ENCODE measurements at places on chromosomes 5 and 9. TPM values are rescaled to one million over a fixed set of nuclear protein-coding genes. Genes with fewer than 3 reads are reported as not detected.

DNA sequence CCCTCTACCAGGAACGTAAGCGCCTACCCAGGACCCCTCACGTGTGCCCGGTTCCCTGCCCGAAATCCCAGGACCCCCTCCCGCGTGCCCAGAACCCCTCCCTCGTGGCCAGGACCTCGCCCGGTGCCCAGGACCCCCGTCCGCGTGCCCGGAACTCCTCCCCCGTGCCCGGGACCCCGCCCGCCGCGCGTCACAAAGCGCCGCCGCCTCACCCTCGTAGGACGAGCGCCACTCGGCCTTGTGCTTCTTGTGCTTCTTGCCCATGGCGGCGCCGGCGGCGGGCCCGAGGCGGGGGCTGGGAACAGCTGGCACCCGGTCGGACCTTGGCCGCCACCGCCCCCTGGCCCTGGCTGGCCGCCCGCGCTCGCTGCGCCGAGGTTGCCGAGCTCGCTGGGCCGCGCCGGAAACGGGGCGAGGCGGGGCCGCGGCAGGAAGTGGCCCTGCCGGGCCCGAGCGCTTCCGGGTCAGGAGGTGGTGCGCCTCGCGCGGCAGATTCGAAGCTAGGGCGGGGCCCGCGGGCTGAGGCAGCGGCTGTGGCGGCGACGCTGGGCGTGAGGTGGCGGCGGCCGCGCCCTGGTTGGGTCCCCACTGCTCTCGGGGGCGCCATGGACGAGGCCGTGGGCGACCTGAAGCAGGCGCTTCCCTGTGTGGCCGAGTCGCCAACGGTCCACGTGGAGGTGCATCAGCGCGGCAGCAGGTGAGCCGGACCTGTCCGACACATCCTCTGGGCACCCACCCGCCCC is at the start of the genes BRD9 and TRIP13:
Gene BRD9 (minus strand): TSS at position 408 of the 743 bp plus-strand sequence. CDS start 144 bp downstream, at position 264.
Gene TRIP13 (plus strand): TSS at position 491 of the 743 bp plus-strand sequence. CDS start 115 bp downstream, at position 606.
- peak; percentile 62 for DNase-seq

GRCh38 chr5:172028167-172028566 is 21.7 kb upstream of the FBXW11 start:
- no peak for DNase-seq

DNA sequence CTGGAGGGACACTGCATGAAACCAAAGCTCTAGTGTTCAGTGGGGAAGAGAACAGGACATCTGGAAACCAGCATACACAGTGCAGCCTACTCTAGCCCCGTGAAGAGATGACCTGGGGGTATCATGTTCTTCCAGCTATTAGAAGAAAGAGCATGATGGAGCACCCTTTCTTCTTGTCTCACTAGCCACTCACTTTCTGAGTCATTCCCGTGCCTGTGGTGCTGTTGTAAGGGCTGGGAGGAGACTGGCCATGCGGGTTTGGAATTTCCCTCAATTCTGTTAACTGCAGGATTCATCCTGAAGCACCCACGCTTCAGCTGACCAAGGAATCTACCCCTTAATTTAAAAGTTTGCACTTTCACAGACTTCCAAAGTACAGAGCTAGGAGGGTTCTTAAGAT is 137.0 kb downstream of the COL23A1 start:
- no peak for DNase-seq

GRCh38 chr5:179613460-179614071 is 9.9 kb downstream of the HNRNPH1 start:
- peak; percentile 43 for DNase-seq

DNA sequence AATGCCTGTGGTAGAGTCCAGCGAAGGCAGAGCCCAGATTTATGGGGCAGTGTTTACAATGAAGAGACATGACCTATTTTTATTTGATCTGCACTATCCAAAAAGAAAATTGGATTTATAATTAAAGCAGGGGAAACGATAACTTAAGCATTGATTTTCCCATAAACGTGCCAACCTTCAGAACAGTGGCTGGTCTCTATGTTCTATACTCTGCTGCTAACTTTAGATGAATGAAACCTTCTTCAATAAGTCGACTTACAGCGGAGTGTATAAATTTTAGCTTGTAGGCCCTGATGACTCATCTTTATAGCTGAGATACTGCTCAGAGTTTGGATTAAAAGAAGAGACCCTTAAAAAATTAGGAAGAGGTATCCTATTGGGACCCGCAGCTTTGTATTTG is 452.6 kb downstream of the TLR4 start:
- DNase-seq = no peak

PCDHGA3 gene
- polyA plus RNA-seq = 4.9 TPM

DNA sequence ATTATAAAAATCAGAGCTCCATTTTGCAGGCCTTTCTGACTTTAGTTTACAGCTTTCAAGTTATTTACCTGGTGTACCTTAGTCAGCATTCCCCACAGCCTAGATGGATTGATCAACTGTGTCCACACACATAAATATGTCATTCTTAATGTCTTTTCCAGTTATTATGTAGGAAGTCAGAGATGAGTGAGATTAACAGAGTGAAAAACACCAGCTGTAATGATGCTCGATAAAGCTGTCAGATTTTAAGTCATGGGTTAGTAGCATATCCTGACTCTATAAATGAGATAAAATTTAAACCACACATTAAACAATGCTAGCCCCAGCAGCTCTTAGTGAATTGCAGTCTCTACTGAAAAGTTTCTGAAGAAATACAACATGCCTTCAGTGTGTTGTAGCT is 48.9 kb downstream of the NUDT12 start:
- DNase-seq = no peak

GRCh38 chr5:118882666-118883065 is 105.7 kb downstream of the DTWD2 start:
- no peak for DNase-seq

GRCh38 chr9:73114058-73114457 is 37.6 kb upstream of the ANXA1 start:
- no peak for DNase-seq

NIPAL4 gene
- 1.8 TPM for polyA plus RNA-seq

GRCh38 chr5:96823900-96824380 is 16.2 kb upstream of the ERAP1 start:
- DNase-seq = no peak

- DNase-seq = no peak
Measured at GRCh38 chr9:87034841-87035240, 87.5 kb upstream of the GAS1 start.

SCGB3A2 gene
- polyA plus RNA-seq = not detected

FLT4 gene
- polyA plus RNA-seq = 25.6 TPM

DNA sequence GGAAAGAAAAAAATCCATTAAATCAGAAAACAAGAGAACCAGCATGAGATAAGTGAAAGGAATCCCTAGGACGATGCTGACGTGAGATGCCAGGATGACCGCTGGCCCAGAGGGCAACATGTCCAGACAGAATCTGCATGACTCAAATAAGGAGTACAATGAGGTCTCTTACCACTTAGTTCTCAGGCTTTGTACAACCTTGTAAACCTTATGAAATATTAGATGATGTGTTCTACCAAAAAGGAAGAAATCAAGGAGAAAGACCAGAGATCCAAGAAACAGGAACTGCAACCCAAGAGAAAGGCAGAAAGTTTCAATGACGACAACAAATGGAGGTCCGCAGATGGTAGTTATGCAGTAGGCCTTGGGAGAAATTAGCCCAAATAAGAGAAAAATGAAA is 2.8 kb upstream of the GPR150 start:
- no peak for DNase-seq

DNA sequence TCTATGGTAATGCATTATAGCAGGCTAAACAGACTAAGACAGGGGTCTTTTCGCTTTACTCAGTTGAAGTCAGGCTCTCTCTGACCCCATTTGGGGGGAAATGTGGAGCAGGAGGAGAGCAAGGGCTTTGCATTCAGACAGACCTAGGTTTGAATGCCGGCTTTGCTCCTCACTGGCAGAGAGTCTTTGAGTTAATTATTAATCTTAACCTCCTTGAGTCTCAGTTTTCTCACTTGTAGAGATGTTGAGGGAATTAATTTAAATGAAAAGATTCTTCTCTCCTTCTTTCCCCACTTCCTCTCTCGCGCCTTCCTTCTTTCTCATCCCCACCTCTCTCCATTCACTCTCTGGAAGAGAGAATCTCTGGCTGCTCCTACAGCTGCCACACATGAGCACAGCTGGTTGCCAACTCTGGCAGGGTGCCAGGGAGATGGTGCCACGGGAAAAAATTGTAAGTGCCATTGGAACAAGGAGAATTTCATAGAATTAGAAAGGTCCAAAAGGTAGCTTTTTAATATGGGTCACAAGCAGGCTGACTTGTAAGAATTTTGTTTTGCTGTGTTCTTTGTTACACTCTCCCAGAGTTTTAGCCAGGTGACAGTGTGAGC is 25.2 kb upstream of the GLRA1 start:
- DNase-seq = no peak

- DNase-seq = no peak
Measured at GRCh38 chr9:129785866-129786265, 17.1 kb upstream of the TOR1B start.

DNA sequence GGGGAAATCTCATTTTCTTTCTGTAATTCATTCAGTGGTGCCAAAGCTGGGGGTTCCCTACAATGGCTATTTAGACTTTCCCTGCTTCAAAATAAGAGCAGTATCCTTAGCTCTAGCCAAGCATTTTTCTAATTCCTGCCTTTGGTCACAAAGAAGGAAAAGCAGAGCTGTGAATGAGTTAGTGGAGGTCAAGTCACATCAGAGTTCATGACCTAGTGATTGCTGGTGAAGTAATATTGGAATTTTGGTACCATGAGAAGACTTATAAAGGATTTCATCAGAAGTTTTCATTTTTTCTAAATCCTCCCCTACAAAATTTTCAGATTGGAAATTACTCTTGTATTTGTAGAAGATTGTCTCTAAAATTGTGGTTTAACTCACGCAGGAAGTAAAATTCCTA is 28.0 kb downstream of the DNAJC21 start:
- no peak for DNase-seq

DNA sequence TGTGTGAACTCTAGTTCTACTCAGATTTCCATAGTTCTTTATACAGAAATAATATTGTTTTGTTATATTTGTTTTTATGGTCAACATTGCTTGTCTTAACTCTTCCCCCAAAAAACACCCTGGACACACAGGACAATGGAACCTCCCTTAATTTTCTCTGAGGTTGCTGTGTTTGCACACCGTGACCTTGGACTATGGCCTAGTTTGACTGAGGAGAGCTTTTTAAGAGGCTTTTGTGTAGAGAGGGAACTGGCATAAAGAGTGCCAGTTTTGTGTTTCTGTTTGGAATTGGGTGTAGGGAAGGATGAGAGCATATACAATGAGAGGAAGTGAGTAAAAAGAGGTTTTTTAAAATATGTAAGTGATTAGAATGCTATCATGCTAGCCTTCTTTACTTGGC is 101.1 kb upstream of the MEF2C start:
- DNase-seq = no peak

- no peak for DNase-seq
Measured at GRCh38 chr9:129236441-129237145, 58.5 kb upstream of the IER5L start.

ATP6V0E1 gene
- polyA plus RNA-seq = 190 TPM

DNA sequence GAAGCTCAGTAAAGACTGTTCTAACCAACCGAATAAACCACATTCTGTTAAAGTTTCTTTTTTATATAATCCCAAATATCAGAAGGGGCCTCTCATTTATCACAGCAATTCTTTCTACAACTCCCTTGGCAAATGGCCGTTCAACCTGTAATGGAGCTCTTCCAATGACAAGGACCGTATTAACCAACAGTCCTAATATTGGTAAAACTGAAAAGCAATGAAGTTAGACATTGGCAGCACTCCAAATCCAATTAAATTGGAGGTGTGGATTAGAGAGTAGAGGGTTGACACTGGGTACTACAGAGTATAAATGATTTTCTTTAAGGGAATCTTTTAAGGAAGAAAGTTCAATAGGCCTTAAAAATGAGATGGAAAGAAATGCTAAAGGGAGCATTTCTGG is 842 bp downstream of the TMED7 start:
- DNase-seq = no peak

DNA sequence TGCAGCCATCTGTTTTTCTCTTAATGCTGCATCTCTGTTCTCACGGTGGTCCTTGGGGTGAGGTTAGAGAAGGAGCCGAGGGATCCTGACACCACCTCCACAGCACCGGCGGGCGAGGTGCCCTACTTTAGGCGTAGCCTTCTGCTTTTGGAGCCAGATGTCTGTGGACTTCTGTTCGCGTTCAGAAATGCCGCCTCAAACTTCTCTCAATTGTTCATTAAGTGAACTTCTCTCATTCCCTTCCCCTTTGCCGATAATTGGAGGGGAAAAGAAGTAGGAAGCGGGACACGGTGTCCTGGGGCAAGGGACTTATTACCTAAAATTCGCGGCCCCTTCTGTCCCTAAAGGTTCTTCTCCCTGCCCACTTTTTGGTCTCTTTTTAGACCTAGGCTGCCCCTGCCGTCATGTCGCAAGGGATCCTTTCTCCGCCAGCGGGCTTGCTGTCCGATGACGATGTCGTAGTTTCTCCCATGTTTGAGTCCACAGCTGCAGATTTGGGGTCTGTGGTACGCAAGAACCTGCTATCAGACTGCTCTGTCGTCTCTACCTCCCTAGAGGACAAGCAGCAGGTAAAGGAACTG is 455 bp downstream of the KIF20A start:
- DNase-seq = no peak

PCDHB7 gene
- 4.0 TPM for polyA plus RNA-seq

- DNase-seq = no peak
Measured at GRCh38 chr5:176738637-176739250, 71.6 kb upstream of the UNC5A start.

DNA sequence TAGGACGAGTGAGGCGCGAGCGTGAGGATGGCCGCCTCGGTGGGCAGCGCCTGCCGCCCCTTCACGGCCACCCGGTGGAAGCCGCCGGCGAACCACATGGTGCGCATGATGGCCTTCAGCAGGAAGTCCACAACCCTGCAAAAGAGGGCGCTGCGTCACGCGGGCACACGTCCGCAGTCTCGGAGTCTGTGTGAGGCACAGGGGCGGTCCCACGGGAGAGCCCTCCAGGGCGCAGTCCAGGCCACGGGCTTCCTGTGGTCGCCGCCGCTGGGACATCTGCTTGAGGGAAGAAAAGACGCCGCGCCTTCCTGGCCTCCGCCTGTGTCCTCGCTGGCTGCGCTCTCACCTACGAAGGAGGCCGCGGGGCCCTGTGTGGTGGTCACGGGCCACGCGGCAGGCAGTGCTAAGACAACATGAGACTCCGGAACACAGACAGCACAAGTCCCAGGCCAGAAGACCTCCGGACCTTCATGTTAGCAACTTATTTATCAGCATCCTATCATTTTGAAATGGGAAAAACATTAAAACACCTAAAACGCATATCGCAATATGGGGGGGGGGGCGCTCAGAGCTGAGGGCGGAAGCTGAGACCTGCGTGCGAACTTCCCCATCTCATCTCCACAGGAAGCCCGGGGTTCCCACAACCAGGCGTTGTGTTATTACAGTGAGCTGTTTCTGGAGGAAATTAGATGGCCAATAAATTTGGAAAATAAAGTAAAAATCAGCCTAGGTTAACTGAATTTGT is 28.8 kb downstream of the LPCAT1 start:
- no peak for DNase-seq

- DNase-seq = no peak
Measured at GRCh38 chr5:150288791-150289190, 782 bp downstream of the CAMK2A start.

PTPRD gene
- polyA plus RNA-seq = 99.8 TPM
